Diencephalon (tissue), 1 donor: ENCODE measurements at places on chromosomes 7 and 10. TPM values are rescaled to one million over a fixed set of nuclear protein-coding genes. Genes with fewer than 3 reads are reported as not detected.

Gene STAG3
- total RNA-seq: 0.69 TPM

Gene UROS
- total RNA-seq: 82.1 TPM

Gene ITGB8
- total RNA-seq: 107 TPM

Gene LOXL4
- 0.46 TPM for total RNA-seq

Gene VIPR2
- 2.8 TPM for total RNA-seq

Gene ZNF282
- total RNA-seq: 20.1 TPM

Gene CLDN4
- 0.69 TPM for total RNA-seq
